Kidney (tissue), 22 donors: ENCODE measurements at places on chromosomes 5 and 9.

- DNase-seq, result no peak
Measured at GRCh38 chr5:28301712-28302111, 1263.3 kb upstream of the CDH9 start.

- DNase-seq, result no peak
Measured at GRCh38 chr5:93192683-93193082, 388.3 kb downstream of the NR2F1-AS1 start.

GRCh38 chr5:54693936-54694657 is 176.5 kb downstream of the SNX18 start:
- DNase-seq, result no peak

GRCh38 chr5:81590498-81591384 is 160.2 kb downstream of the SSBP2 start:
- DNase-seq, result no peak

DNA sequence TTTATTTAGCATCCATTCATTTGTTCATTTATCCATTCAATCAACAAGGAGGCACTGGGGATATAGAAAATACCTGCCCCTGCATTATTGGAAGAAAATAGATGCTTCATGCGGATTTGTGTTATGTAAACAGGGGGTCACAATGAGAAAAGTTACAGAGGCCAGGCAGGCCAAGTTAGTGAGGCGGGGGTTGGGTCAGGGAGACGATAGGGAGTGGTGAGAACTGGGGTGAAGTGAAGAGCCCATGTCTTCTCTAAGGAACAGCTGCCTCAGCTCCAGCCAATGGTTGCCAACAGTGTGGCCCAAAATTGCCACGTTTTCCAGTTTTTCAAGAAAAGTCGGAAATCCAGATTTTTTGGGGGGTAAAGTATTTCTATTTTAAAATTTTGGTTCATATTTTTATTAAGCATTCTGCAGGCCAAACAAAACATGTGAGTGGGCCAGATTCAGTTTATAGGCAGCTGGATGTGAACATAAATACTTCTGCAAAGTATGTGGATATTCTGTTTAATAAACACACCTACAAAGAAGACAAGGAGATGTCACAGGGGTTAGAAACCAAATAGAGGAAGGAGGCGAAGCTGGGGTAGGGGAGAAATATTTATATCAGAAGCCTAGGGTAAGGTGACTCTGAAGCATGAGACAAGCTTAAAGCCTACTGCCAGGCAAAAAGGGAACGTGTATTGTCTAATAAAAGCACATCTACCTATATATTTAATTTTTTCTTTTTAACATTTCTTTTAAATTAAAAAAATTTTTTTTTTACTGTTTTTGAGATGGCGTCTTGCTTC is 44.0 kb downstream of the ALG2 start:
- no peak for DNase-seq

DNA sequence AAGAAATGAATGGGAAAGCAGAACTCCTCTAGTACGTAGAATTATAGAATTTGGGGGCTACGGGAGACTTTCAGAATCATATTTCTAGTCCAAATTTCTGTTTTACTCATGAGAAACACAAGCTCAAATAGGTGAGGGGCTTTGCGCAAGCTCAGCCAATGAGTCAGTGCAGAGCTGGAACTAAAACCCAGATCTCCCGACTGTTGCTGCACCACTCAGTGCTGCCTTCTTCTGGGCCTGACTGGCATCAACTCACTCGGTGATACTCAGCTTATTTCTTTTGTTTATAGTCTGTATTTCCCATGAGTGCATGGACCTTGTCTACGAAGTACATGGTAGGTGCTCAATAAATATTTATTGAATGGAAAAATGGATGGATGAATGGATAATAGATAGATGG is 280.2 kb downstream of the CDK5RAP2 start:
- DNase-seq, result no peak
